NCI-H2107 (cell line): ENCODE measurements at places on chromosomes 3 and 15.

DNA sequence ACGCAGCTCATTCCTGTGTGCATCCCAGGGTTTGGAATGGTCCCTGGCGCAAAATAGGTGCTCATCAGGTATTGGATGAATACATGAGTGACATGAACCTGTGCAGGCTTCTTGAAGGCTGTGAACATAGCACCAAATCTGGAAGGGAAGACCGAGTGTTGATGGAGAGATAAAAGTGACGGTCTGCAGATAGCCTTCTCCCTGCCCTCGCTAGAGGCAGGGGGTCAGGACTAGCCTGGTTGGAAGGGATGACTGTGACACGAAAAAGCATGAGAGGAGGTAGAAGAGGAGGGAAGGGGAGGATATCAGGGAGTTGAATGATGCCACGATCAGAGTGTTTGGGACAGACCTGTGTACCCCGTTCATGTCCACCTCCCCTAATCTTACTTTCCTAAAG is 267.1 kb downstream of the XXYLT1 start:
- DNase-seq: no peak

- no peak for DNase-seq
Measured at GRCh38 chr3:180932819-180933218, 20.3 kb downstream of the FXR1 start.

- DNase-seq: no peak
Measured at GRCh38 chr3:4695846-4696245, 202.7 kb downstream of the ITPR1 start.

DNA sequence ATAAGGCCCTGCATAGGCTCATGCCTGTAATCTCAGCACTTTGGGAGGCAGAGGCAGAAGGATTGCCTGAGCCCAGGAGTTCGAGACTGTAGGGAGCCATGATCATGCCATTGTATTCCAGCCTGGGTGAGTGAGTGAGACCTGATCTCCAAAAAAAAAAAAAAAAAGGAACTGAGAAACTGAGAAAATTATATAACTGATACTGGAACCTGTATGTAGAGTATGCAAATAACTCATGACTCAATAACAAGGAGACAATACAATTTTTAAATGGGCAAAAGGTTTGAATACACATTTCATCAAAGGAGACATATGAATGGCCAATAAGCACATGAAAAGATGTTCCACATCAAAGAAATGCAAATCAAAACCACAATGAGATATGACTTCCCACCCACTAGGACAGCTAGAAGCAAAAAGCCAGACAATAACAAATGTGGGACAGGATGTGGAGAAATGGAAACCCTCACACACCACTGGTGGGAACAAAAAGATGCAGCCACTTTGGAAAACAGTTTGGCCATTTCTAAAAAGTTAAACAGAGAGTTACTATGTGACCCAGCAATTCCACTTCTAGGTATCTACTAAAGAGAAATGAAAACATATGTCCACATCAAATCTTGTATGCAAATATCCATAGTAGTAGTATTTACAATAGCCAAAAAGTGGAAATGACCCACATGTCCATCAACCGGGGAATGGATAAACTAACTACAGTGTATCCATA is 70.7 kb downstream of the IQSEC1 start:
- no peak for DNase-seq

- no peak for DNase-seq
Measured at GRCh38 chr3:16834214-16834613, 50.5 kb upstream of the PLCL2 start.

DNA sequence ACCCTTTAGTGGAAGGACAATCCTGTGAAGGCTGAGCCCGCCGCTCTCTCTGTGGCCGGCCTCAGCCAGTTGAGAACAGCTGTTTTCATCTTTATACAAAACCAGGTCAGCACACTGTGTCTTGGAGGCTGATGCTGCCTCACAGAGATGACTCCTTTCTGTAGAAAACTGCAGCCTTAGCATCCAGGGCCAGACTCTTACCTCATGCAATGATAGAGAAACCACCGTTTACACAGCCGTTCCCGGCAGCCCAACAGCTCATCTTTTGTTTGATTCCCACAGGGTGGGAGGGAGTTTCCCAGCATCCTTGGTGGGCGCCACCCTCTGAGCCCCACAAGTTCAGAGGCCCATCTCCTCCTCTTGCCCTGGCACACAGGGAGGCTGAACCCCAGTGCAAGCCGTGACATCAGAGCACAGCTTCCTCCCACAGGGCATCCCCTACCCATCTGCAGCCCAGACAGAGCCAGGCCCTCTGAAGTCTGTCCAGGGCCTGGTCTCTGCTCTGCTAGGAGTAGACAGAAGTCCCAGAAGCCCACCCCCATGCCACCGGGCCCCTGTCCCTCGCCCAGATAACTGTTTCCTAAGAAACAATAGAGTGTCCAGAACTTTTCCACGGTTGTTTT is 105.0 kb downstream of the LRRK1 start:
- DNase-seq: no peak

DNA sequence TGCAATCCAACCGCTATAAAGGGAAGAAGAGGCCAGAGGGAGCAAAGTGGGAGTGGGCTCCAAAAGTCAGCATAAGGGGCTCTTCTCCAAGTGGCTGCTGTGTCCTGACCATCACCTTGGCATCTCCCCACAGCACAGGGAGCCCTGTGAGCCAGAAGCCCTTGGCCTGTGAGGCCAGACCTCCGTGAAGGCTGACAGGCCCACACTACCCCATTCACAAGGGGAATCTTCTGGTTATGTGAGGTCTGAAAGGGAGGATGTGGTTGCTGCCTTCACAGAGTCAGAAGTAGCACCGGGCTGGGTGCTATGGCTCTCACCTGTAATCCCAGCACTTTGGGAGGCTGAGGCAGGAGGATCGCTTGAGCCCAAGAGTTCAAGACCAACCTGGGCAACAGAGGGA is 2.6 kb upstream of the ULK3 start:
- no peak for DNase-seq

DNA sequence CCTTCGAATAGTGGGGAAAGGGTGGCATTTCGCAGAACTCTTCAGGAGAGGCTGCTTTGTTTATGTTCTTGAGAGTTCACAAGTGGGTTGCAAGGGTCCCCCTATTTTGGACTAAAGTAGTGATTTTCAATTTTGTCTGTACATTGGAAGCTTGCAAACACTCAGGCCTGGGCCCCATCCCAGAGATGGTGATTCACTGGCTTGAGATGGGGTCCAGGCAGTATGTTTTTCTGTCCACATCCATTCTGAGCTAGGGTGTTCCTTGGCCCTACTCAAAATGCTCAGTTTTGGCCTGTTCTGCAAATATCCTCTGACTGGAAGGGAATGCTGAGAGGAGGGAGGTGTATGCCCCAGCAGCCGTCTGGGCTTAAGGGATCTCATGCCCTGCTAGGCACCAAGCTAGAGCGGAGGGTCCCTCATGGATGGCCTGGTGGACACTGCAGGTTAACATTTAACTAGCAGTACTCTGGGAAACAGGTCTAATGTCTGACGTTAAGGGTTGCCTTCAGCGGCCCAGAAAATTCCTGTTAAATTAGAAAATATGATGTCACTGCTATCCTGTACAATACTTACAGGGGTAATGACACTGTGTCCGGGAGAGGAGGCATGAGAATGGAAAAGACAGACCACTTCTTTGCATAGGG is 181.4 kb downstream of the OPA1 start:
- DNase-seq: no peak

GRCh38 chr3:169813278-169813677 is 574 bp upstream of the LRRC34 start:
- DNase-seq: no peak

DNA sequence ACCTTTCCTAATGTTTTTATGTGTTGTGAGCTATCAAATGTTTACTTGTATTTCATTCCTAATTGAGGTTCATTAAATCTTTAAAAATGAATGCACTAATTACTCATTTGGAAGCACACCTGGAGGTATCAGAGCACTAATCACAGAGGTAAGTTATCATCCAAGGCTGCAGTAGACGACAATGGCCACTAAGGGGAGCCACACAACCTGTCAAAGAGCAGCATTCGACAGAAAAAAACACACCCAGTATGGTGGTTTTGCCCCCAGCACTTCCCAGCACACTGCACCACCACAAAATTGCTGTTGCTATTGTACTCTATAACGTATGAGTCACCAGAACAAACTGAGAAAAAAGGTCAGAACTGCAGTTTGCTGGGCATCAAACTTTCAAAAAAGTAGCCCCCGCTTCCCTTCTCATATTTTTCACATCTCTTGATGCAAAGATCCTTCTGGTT is 205.9 kb upstream of the IGF1R start:
- DNase-seq: peak; percentile 11

- no peak for DNase-seq
Measured at GRCh38 chr15:64693134-64693533, 82.3 kb downstream of the RBPMS2 start.

DNA sequence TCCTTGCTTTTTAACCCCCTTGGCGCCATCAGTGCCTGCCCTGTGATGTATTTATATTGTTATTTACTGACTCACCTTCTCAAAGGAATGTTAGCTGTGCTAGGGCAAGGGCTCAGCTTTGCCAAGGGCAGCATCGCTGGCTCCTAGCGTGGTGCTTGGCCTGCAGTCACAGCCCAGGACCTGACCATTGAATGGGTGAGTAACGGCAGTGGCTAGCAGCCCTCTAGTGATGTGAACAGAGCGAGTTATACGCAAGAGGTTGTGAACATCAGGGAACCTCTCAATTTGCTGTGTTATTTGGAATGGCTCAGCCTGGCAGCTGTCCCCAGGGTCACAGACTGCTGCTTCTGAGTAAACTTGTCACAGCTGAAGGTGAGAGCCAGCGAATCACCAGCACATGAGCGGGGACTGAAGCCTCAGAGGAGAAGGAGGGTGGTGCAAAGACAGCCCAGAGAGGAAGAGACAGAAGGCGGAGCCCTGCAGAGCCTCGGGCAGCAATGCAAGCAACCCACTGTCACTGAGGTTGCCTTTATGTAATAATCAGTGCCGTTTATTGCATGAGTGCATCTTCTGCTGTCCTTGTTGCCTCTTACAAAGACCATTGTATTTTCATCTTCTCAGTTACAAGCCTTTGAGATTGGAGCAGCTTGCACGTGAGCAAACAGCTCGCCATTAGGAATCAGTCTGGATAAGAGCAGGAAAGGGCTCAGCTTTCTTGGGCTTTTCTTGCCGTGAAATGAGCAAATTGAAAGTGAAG is 158.3 kb downstream of the SLCO3A1 start:
- DNase-seq: no peak

DNA sequence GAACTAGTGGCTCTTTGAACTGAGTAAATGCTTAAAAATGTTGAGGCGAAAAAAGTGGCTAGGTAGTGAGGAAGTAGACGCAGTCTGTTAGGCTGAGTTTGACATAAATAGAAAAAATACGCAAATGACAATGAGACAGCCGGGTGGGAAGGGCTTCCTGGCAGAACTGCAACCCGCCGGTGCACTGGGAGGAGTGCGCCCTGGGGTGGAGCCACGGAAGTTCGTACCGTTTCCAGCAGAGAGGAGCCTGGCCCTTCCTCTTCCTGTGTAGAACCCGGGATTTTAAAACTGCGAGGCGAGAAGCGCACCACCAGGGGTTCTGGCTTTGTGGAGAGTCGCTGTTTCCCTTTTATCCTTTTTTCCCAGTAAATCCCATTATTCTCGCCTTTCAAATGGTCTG is 602.6 kb downstream of the PYDC2 start:
- DNase-seq: no peak

GRCh38 chr3:157606011-157606851 is 103.0 kb upstream of the VEPH1 start:
- DNase-seq: peak; percentile 23

DNA sequence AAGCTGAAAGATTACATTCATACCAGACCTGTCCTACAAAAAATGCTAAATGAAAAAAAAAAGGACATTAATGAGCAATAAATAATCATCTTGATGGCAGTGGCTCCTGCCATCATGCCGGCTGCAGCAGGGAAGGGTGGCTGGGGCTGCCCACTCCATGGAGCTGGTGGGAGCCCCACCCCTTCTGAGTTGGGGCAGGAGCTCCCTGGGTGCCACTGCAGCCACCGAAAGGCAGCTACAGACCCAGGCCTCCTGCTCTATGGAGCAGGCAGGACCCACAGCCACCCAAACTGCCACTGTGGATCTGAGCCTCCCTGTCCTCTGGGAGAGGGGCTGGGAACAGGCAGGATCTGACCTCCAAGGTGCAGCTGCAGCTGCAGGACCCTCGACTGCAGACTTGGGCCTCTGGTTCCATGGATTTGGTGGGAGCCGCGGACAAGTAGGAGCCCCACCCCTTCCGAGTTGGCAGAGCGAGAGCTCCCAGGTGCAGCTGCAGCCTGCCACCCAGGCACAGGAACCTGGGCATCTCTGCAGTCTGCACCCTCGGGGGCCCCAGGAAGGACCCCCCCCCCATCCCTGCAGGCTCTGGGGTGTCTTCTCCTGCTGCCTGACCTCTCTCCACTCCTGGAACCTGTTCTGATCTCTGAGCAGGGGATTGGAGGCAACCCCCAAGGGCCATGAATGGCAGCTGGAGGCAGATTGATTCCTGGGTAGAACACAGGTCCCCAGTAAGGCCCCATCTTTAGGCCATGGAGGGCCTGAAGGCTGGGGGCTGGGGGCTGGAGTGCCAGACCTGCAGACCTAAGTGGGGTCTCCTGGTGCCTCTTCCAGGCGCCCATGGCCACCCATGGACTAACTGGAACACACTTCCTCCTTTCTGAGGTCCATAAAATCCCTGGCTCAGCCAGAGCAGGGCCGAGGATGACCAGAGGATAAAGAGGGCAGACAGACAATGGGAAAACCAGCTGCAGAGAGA is 70.4 kb upstream of the TTC14 start:
- DNase-seq: no peak

DNA sequence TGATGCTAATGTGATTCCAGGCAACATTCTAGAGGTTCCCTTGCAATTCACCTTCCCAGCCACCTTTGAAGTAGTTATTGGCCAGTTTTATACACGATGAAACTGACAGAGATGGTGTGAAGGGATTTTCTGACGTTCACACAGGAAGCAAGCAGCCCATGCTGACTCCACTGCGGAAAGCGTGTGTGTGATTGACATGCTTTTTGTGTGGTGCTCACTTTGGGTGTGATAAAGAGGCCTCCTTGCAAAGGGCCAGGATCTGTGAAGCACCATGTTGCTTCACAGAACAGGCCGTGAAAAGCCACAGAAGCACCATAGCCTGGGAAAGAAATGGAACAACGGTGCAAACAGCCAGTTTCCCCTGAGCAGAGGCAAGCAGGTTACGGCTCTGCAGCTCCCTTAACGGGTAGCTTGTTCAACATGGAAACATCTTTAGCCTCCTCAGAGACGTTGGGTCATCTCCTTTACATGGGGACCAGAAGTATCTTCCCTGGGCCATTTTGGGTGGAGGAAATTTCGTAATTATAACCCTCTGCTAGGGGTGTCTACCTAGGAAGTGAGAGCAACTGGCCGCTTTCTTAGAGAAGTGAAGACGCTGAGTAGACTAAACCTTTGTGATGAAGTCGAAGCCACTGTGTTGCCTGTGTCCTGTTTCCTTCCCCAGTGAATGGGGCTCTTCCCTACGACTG is 108.5 kb downstream of the APBA2 start:
- DNase-seq: no peak

DNA sequence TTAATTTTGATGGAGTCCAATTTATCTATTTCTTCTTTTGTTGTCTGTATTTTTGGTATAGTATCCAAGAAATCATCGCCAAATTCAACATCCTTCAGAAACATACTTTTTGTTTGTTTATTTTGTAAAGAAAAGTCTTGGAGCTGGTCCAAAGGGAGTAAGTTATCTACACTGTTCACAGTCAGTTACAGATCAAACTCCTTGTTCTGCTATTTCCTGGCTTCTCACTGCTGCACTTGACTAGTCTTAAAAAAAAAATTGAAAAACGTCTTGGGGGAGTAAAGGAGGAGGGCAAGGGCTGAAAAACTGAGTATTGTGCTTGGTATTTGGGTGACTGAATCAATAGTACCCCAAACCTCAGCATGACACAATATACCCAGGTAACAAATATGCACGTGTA is 105.6 kb downstream of the NFKBIZ start:
- no peak for DNase-seq

- DNase-seq: no peak
Measured at GRCh38 chr15:43134157-43134635, 810 bp downstream of the TMEM62 start.

- DNase-seq: no peak
Measured at GRCh38 chr15:100186366-100186765, 155.4 kb downstream of the ADAMTS17 start.
